ENCODE measurements at places on chromosomes 5 and 9.
A peak's percentile ranks its signal among the peaks of the same experiment; 100 is the strongest.

GRCh38 chr5:3954633-3955032, 359.0 kb downstream of the IRX1 start:
- no peaks in the 10 kb centered on the region for H3K36me3 ChIP-seq
- no peak overlapping the region for H3K27ac ChIP-seq
- no peaks in the 10 kb centered on the region for H3K27me3 ChIP-seq
- no peak overlapping the region for H3K4me3 ChIP-seq
- no peaks in the 10 kb centered on the region for H3K4me1 ChIP-seq

GRCh38 chr9:12162181-12162815, 530.9 kb upstream of the TYRP1 start:
- no peaks in the 10 kb centered on the region for H3K27me3 ChIP-seq
- no peak for DNase-seq
- H3K27ac ChIP-seq = no peak overlapping the region
- no peak overlapping the region for H3K4me3 ChIP-seq

DNA sequence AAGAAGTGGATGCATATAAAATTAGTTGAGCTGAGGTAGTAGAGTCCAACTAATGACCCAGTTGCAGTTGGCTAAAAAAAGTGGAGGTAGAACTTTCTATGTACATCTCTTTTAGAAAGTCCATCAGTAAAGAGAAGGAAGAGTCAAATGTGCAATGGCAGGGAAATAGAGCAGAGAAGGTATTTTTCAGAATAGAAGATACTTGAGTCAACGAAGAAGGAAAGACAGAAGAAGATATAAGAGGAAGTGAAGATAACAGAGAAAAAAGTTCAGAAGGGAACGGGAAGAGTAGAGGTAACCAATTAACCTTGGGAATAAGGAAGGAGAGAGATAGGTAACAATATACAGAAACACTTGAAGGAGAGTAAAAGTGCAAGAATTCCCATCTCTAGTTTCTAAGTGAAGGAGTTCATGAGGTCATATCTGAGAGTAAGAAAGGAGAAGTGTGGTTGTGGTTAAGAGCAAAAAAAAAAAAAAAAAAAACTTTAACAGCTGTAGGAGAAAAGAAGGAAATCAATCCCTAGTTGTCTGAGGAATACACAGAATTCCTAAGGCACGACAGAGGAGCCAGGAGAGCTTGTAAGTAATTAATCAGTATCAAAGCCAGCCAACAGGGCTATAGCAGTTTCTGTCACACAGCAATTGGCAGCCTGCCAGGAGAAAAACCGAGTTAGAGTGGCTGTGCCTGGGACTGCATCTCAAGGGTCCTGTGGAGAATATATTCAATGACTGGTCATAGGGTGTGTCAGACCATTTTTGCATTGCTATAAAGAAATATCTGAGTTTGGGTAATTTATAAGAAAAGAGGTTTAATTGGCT, 61.0 kb downstream of the ARL15 start:
- peak; percentile 3 for DNase-seq
- H3K4me3 ChIP-seq = no peak overlapping the region
- H3K27ac ChIP-seq = no peak overlapping the region
- no peaks in the 10 kb centered on the region for H3K4me1 ChIP-seq

GRCh38 chr5:132258102-132259068, 889 bp downstream of the PDLIM4 start:
- no peak for DNase-seq
- H3K27me3 ChIP-seq = peaks cover 15% of the 10 kb centered on the region
- H3K4me3 ChIP-seq = peak overlapping the region; percentile 29

- no peak overlapping the region for H3K27ac ChIP-seq
- H3K4me3 ChIP-seq = no peak overlapping the region
- DNase-seq = no peak
- peaks cover 8% of the 10 kb centered on the region for H3K4me1 ChIP-seq
These were observed 73.3 kb downstream of the AK8 start for GRCh38 chr9:132804576-132805295.

GRCh38 chr5:163978897-163979296, 473.5 kb downstream of the MAT2B start:
- H3K4me1 ChIP-seq = no peaks in the 10 kb centered on the region
- H3K27ac ChIP-seq = no peak overlapping the region
- no peak for DNase-seq
- H3K4me3 ChIP-seq = no peak overlapping the region
- no peaks in the 10 kb centered on the region for H3K36me3 ChIP-seq
